Mesothelial cell of epicardium (in vitro differentiated cells): ENCODE measurements at places on chromosomes 16 and 17.

DNA sequence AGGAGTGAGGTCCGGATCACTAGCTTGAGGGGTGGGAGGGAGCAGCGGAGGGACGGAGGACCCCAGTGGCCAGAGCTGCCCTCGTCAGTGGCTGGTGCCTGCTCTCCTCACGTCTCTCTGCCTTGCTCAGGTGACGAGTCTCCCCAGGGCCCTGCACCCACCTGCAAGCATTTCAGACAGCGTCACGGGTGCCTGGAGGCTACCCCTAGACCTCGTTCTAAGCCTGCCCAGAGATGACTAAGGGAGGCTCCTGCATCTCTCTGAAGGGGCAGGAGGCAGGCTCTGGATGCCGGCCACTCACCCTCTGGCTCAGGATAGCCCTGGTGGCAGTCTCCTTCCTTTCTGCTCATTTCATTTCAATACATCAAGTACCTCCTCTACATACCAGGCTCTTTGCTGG, 68.8 kb downstream of the MRC2 start:
- H3K36me3 ChIP-seq = no peaks in the 10 kb centered on the region
- H3K27ac ChIP-seq = no peak overlapping the region
- no peak overlapping the region for H3K4me3 ChIP-seq
- H3K4me1 ChIP-seq = peaks cover 6% of the 10 kb centered on the region
- H3K27me3 ChIP-seq = no peaks in the 10 kb centered on the region

GRCh38 chr16:88927010-88927409, 50.0 kb downstream of the CBFA2T3 start:
- H3K4me3 ChIP-seq = no peak overlapping the region
- H3K27ac ChIP-seq = no peak overlapping the region
- no peaks in the 10 kb centered on the region for H3K27me3 ChIP-seq
- DNase-seq = no peak
- no peaks in the 10 kb centered on the region for H3K36me3 ChIP-seq
- no peaks in the 10 kb centered on the region for H3K4me1 ChIP-seq

- no peaks in the 10 kb centered on the region for H3K4me1 ChIP-seq
- no peak for DNase-seq
- H3K4me3 ChIP-seq = no peak overlapping the region
- no peaks in the 10 kb centered on the region for H3K27me3 ChIP-seq
- H3K27ac ChIP-seq = no peak overlapping the region
Measured at GRCh38 chr17:59469786-59470485, 95.5 kb upstream of the DHX40 start.

DNA sequence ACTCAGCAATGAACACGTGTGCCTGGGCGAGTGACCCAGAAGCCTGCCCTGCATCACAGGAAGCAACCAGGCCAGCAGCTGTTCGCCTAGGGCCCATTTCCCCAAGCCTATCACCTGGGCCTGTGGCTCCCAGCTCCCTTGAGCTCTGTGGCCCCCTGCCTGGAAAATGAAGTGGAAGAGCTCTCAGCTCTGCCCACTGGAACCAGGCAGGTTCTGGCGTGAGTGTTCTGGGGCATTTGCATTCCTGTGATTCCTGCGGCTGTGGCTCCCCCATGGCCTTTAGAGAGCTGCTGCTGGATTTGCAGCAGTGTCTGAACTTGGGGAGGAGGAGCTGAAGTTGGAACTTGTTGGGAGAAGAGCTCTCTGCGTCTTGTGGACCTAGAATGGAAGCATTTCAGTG, 22.8 kb downstream of the PGS1 start:
- peak overlapping the region; percentile 11 for H3K27ac ChIP-seq
- no peak for DNase-seq
- H3K36me3 ChIP-seq = peaks cover 40% of the 10 kb centered on the region
- no peaks in the 10 kb centered on the region for H3K27me3 ChIP-seq

DNA sequence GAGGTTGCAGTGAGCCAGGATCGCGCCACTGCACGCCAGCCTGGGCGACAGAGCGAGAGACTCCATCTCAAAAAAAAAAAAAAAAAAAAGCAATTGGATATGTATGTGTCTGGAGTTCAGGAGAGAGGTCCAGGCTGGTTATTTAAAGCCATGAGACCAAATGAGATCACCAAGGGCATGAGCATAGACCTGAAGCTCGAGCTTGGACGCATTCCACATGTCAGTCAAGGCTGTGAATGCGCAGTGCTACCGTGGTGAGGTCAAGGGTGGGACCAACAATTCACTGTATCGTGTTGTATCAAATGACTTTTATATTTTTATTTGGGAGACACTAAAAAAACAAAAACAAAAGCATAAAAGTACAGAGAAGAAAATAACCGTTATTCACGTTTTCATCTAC, 29.1 kb upstream of the SPNS2 start:
- no peak for DNase-seq
- no peak overlapping the region for H3K4me3 ChIP-seq
- H3K36me3 ChIP-seq = no peaks in the 10 kb centered on the region
- no peaks in the 10 kb centered on the region for H3K27me3 ChIP-seq
- H3K27ac ChIP-seq = no peak overlapping the region

DNA sequence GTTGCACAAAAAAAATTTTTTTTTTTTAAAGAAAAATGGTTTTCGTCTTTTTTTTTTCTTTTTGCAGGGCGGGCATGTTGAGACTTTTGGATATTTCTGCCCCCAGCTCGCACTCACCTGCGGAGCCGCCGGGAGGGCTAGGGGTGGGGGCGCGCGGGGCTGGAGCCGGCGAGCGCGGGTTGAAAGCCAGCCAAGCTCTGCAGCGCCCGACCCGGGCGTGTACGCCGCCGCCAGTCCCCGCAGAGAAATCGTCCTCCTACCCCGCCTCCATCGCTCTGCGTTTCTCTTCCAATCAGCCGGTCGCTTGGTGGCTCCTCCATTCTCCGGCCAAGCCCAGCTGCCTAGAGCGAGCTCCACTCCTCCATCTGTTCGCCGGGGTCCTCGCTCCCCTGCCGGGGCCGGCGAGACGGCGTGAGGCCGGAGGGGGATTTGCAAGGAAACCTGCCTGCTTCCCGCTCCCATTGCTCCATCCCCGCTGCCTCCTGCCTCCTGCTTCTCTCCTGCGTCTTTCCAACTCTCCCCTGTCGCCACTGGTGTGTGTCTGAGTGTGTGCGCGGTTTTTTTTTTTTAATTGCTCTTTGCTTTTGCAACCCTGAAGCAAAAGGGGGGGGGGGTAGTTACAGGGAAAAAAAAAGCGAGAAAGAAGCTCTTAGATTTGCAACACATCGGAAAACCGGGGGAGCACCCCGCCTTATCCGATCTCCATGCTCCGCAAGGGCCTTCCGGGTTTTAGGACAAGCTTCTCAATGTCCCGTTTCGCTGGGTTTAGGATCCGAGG, 1.8 kb upstream of the UBTF start:
- peak overlapping the region; percentile 95 for H3K27ac ChIP-seq
- H3K4me3 ChIP-seq = peak overlapping the region; percentile 93
- H3K4me1 ChIP-seq = peaks cover 28% of the 10 kb centered on the region
- peaks cover 2% of the 10 kb centered on the region for H3K36me3 ChIP-seq
- no peaks in the 10 kb centered on the region for H3K27me3 ChIP-seq

DNA sequence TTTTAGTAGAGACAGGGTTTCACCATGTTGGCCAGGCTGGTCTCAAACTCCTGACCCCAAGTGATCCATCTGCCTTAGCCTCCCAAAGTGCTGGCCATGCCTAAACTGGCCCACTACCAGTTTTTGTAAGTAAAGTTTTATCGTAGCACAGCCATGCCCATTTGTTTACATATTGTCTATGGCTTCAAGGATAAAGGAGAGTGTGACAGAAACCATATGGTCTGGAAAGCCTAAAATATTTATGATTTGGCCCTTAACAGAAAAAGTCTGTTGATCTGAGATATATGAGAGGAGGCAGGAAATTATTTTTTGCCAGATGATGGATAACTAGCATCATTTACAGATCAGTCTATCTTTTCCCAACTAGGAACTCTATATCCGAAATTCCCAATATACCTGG, 4.5 kb downstream of the AKAP10 start:
- no peak overlapping the region for H3K4me3 ChIP-seq
- peaks cover 12% of the 10 kb centered on the region for H3K4me1 ChIP-seq
- H3K36me3 ChIP-seq = peaks cover 43% of the 10 kb centered on the region
- DNase-seq = no peak
- H3K27me3 ChIP-seq = no peaks in the 10 kb centered on the region

GRCh38 chr16:64982581-64982980, 139.3 kb downstream of the CDH11 start:
- no peak for DNase-seq
- no peak overlapping the region for H3K27ac ChIP-seq
- peaks cover 23% of the 10 kb centered on the region for H3K36me3 ChIP-seq
- H3K27me3 ChIP-seq = no peaks in the 10 kb centered on the region
- peaks cover 11% of the 10 kb centered on the region for H3K4me1 ChIP-seq

DNA sequence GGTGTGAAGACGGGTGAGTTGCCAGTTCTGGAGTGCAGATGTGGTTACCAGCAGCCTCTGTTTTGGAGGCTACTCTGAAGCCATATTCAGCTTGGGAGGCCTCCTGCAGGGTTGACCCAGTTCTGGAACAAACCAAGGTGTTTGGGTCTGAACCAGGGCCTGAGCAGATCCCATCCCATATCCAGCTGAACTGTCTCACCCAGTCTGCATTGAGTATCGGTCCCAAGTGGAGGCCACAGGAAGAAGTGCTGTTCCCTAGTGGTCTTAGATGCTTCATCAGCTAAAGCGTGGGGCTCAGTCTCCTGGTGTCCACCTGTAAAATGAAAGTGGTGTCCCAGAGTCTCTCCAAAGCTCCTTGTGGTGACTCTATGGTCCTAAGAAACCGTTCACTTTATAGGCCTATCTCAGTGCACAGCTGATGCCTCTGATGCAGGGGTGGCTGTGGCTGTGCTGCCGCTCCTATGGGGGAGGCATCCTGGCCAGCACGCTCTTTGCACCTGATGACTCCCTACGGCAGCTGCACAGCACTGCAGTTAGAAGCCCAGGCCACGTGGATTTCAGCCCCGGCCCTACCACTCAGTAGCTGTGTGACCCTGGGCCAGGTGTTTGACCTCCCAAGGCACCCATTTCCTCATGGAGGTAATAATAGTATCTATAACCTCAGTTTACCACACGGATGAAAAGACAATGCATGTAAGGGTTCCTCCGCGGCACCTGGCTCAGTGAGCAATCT, 21.0 kb downstream of the CBX4 start:
- peaks cover 10% of the 10 kb centered on the region for H3K4me1 ChIP-seq
- H3K4me3 ChIP-seq = no peak overlapping the region
- H3K36me3 ChIP-seq = no peaks in the 10 kb centered on the region
- no peak overlapping the region for H3K27ac ChIP-seq
- H3K27me3 ChIP-seq = peaks cover 79% of the 10 kb centered on the region

DNA sequence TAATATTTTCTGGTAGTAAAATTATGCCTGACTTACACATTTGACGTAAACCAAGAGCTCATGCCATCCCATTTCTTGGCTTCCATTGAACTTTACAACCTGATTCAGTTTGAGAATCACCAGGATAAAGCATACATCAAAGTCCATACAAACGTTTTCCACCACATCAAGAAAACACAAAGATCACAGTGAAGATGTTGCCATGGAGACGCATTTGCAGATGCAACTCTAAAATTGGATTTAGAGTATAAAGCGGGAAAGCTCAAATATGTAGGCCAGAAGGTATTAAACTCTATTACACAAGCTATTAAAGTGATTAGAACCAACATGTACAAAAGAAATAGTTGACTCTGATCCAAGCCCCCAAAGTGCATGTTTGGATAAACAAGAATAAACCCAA, 10.4 kb downstream of the C16orf46 start:
- H3K27ac ChIP-seq = peak overlapping the region; percentile 23
- peaks cover 4% of the 10 kb centered on the region for H3K36me3 ChIP-seq
- peaks cover 7% of the 10 kb centered on the region for H3K4me1 ChIP-seq
- H3K27me3 ChIP-seq = no peaks in the 10 kb centered on the region
- DNase-seq = no peak
- no peak overlapping the region for H3K4me3 ChIP-seq

DNA sequence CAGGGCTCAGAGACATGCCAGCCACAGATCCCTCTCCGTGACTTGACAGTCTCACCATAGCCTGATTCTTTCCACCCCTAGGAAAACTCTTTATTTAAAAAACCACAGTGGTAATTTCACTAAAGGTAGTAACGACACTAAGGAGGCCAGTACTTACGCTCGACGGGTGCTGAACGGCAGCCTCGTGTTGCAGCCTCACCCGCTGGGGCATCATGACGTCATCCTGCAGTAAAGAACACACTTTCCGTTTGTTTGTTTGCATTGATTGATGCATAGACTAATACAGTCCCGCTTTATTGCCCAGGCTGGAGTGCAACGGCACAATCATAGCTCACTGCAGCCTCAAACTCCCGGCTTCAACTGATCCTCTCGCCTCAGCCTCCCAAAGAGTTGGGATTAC, 65.1 kb upstream of the METRNL start:
- H3K4me3 ChIP-seq = no peak overlapping the region
- H3K27ac ChIP-seq = no peak overlapping the region
- H3K27me3 ChIP-seq = no peaks in the 10 kb centered on the region
- peaks cover 23% of the 10 kb centered on the region for H3K4me1 ChIP-seq
- H3K36me3 ChIP-seq = peaks cover 19% of the 10 kb centered on the region
- no peak for DNase-seq

DNA sequence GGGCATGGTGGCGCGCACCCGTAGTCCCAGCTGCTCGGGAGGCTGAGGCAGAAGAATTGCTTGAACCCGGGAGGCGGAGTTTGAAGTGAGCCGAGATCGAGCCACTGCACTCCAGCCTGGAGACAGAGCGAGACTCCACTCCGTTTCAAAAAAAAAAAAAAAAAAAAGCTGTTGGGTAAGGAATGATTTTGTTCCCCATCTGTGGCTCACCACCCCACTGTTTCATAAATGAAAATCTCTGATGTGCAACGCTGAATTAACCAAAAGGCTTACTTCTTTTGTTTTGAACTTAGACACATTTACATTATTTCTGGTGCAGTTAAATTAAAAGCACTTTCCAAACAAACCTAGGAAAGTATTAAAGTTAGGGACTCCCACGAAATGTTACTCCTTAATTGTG, 1.2 kb upstream of the METTL9 start:
- peak overlapping the region; percentile 84 for H3K4me3 ChIP-seq
- peaks cover 30% of the 10 kb centered on the region for H3K4me1 ChIP-seq
- H3K27ac ChIP-seq = peak overlapping the region; percentile 91
- no peak for DNase-seq
- H3K36me3 ChIP-seq = no peaks in the 10 kb centered on the region

GRCh38 chr16:84643180-84643583, 5.1 kb upstream of the KLHL36 start:
- no peaks in the 10 kb centered on the region for H3K36me3 ChIP-seq
- DNase-seq = no peak
- H3K4me1 ChIP-seq = peaks cover 12% of the 10 kb centered on the region
- no peak overlapping the region for H3K27ac ChIP-seq
- no peak overlapping the region for H3K4me3 ChIP-seq

DNA sequence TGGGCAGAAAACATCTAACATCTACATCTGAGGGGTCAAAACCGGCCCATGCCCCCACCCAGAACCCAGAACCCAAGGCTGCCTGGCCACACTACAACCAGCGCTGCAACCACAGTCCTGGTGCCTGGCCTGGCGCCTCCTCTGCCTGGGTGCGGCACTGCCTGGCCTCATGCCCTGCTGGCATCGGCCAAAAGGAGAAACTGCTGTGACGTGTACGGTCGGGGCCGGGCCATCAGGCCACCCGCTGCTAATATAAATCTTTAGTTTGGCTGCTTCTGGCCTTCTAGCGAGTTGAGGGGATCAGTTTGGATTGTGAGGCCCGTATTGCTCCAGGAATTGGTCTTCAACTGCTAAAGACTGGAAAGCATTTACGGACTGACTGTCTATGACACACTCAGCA, 22.8 kb downstream of the TMEM204 start:
- H3K4me3 ChIP-seq = no peak overlapping the region
- no peaks in the 10 kb centered on the region for H3K27me3 ChIP-seq
- no peaks in the 10 kb centered on the region for H3K4me1 ChIP-seq
- no peak overlapping the region for H3K27ac ChIP-seq
- H3K36me3 ChIP-seq = peaks cover 29% of the 10 kb centered on the region

GRCh38 chr17:42429726-42430447, 6.8 kb upstream of the CAVIN1 start:
- H3K36me3 ChIP-seq = no peaks in the 10 kb centered on the region
- H3K27ac ChIP-seq = no peak overlapping the region
- no peak overlapping the region for H3K4me3 ChIP-seq
- H3K4me1 ChIP-seq = peaks cover 25% of the 10 kb centered on the region
- DNase-seq = no peak
